ENCODE measurements at places on chromosomes 3 and 15. TPM values are rescaled to one million over a fixed set of nuclear protein-coding genes. Genes with fewer than 3 reads are reported as not detected.

SMCO1 gene
- total RNA-seq = not detected

PLSCR4 gene
- total RNA-seq = 61.5 TPM

- ATAC-seq = no peak
Observed at GRCh38 chr15:85690561-85691231, 104.0 kb downstream of the KLHL25 start.

DNA sequence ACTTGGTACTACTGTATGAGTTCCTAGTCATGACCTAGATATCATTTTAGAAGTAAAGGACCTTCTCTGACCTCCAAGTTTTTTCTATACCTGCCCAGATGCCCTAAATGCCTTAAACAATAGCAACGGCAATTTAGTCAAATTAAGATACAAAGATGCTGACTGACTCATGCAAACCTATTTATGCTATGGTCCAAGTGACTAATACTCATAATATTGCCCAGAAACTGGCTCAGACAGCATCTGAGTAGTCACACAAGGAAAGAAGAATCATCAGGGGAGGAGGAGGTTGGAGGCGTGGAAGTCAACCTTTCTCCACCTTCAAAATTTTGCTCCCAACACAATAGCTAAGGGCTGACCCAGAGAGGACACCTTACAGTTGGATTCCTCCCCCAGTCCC lies 6.8 kb downstream of the FYCO1 start:
- ATAC-seq = no peak

DNA sequence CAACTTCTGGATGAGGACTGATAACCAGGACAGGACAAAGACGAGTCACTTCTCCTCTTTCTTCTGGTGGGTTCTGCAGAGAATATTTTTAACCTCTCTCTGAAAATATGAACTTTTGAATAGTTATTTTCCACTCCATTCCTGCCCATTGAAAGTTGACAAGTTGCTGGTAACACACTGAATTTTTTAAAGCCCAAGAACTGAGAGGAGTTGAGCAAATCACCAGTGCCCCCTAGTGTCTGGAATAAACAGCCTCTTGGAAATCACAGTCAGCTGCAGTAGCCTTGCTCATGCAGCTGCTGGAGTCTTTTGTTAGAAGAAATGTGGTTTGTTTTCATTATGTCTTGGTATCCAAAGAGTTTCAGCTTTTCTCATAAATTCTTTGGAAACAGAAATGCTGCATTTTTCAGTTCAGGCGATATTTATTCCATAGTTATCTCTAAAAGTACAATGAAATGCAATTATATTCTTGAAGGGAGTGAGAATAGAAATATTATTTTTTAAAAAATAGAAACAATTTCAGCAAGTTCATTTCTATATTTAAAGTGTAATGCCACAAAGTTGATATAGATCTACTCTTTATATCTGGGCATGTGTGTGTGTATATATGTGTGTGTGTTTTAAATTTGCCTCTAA lies 741.0 kb upstream of the CBLB start:
- ATAC-seq = peak; percentile 72

GRCh38 chr3:137764001-137764433 lies at the start of gene SOX14:
Gene SOX14 (plus strand): TSS chr3:137764315. CDS start chr3:137764785, 470 bp downstream.
- no peak for ATAC-seq

DNA sequence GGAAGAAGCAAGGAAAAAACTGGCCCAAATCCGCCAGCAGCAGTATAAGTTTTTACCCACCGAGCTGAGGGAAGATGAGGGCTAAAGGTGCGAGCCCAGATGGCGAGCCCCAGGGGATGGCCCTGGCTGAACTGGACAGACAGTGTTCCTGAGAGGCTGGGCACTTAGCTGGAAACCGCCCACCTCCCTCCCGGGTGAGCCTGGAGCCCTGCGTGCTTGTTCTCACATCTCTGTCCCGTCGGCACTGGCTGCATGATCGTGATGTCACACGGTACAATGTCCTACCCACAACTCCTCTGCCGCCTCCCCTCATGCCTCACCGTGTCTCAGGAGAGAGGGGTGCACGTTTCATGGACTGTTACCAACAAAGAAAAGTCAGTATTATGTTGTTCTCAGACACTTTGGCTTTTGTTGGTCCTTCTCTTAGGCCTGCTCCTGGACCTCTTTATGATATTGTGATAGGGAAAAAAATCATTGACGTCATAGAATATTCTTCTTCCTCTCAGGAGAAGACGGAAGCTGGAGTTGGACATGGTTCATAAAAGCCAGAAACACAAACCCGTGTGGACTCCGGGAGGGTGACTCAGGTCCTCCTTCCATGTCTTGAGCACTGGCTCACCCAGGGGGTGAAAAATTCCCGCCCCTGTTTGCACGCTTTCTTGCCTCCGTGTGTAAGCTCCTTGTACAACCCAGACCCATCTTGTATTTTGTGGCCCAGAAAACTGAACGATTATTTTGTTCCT lies 201.8 kb upstream of the TPM1 start:
- no peak for ATAC-seq

GRCh38 chr15:99970891-99971430 lies 237.7 kb upstream of the LYSMD4 start:
- ATAC-seq = no peak

- ATAC-seq = no peak
Observed at GRCh38 chr3:149673393-149673792, 15.6 kb upstream of the WWTR1 start.

DNA sequence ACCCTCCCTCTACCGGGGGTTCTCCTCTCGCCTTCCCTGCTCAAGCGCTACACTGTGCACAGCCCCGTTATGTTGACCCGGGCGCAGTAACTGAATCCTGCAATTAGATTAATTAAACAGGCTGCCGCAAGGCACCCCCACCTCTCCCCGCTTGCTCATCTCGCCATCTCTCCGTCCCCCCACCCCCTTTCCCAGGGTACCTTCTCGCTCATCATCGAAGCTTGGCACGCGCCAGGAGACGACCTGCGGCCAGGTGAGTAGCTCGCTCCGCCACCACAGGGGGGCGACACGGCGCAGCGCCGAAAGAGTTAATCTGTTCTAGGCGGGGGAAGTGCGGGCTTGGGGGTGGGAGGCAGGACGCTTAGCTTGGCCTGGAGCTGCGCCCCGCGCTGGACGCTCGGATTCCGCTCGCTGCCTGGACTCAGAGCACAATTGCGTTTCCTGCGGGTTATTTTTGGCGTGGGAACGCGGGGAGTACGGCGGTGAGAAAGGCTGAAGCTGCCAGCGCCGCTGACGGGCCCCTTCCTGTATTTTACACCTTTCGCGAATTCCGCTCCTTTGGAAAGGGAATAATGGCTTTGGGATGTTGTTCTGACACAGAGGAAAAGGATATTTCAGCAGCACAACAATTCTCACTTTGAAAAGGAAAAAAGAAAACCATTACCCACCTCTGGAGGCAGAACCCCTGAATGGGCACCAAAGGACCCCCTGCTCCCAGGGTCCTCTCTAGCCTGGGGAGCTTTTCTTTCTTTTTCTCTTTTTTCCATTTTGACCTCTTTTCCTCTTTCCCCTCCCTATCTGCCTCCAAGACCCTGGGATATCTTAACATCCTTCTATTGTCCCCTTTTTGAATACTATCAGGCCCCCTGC lies 1.5 kb downstream of the DLL4 start:
- ATAC-seq = peak; percentile 50

DNA sequence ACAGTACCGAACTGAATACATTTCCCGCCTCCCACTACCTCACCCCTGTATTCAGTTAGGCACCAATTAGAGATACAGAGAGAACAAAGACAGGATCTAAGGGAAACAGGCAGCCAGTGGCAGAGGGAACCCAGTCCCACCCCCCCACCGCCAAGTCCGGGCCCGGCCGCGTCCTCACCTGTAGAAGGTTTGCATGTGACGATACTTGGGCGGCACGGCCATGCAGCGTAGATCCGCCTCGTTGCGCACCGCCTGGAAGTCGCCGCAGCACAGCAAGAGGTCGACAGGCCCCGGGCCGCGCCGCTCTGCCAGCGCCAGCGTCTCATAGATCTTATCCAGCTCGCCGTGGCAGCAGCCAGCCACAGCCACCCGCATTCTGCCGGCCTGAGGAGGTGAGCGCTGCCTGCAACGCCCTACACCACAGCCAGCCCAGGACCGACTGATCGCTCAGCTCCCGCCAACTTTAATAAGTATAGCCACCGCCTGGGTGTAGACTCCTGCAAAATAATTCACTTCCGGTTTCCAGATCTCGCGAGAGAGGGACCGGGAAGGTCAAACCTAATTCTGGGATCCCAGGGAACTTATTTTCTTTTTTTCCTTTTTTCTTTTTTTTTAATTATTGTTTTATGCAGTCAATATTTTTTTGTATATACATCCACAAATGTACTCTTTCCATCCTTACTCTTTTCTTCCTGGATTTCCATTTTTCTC lies at the start of gene DBR1:
Gene DBR1, minus strand, starts transcription at position 501 of the 711 bp plus-strand sequence. Its CDS starts 126 bp downstream, at position 375.
- peak; percentile 92 for ATAC-seq

GRCh38 chr15:42891569-42891968 lies 29.0 kb downstream of the TTBK2 start:
- ATAC-seq = no peak

- ATAC-seq = no peak
Observed at GRCh38 chr3:184945886-184946625, 134.1 kb downstream of the VPS8 start.
